WERI-Rb-1 (cell line): ENCODE measurements at places on chromosomes 2 and 18.

DNA sequence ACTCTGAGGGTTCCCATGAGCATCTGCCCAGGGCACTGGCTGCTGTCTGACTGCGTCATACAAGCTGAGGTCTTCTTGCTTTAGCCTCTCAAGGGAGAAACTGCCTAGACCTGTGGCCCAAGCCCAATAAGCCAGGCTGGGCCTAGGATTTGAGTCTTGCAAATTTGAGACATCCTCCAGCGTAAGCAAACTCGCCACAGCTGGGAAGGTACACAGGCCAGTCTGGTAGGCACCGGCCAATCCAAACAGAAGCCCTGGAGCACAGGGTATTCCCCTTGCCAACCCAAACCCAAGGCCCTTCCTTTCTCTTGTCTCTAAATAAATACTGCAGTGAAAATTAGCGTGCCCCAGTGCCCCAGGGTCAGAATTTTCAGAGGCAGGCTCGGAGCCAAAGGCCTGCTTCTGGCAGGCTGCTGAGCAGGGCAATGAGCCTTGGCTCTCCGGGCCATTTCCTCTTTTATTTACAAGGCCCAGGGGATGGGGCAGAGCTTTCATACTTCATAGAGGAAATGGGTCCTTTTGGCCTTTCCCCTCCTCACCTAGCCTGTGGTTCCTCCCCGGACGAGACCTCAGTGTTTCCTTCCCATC is 33.3 kb downstream of the POLR1A start:
- DNase-seq, result no peak

GRCh38 chr2:100857341-100857740 is 37.4 kb downstream of the NPAS2 start:
- no peak for DNase-seq

- DNase-seq, result no peak
Observed at GRCh38 chr2:28736034-28736433, 15.6 kb upstream of the PPP1CB start.

GRCh38 chr2:109256921-109257320 is 127.9 kb downstream of the SH3RF3 start:
- DNase-seq, result no peak
